ENCODE measurements at places on chromosomes 11 and 22.
A peak's percentile ranks its signal among the peaks of the same experiment; 100 is the strongest.

- H3K27ac ChIP-seq: peak overlapping the region; percentile 99
- no peaks in the 10 kb centered on the region for H3K27me3 ChIP-seq
- H3K36me3 ChIP-seq: peaks cover 33% of the 10 kb centered on the region
- no peak for DNase-seq
- peak overlapping the region; percentile 48 for H3K4me3 ChIP-seq
These were observed 7.3 kb downstream of the NEAT1 start for GRCh38 chr11:65429724-65430405.

DNA sequence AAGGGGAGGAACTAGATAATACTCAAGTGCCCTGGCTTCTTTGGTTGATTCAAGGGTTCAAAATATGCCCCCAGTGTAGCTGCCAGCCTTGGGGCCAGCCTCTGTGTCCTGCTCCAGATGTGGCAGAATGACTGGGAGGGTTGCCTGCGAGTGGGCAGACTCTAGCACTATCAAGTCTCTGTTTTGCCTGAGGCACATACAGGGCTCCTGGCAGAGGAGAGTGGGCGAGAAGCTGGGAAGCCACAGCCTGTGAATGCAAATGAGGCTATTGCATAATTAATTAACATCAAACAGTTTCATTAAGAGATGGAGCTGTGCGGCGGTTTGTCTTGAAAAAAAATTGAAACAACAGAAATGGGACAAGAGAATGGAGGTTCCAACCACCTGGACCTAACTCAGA lies 50.8 kb downstream of the BUD13 start:
- no peak overlapping the region for H3K27ac ChIP-seq
- no peak for DNase-seq
- H3K4me3 ChIP-seq: no peak overlapping the region
- H3K27me3 ChIP-seq: no peaks in the 10 kb centered on the region
- H3K4me1 ChIP-seq: peaks cover 12% of the 10 kb centered on the region

GRCh38 chr11:29584342-29584741 lies 432.5 kb downstream of the KCNA4 start:
- no peaks in the 10 kb centered on the region for H3K27me3 ChIP-seq
- no peaks in the 10 kb centered on the region for H3K36me3 ChIP-seq
- DNase-seq: no peak
- no peaks in the 10 kb centered on the region for H3K4me1 ChIP-seq
- no peak overlapping the region for H3K4me3 ChIP-seq

- H3K36me3 ChIP-seq: no peaks in the 10 kb centered on the region
- no peaks in the 10 kb centered on the region for H3K27me3 ChIP-seq
- no peak overlapping the region for H3K4me3 ChIP-seq
- H3K4me1 ChIP-seq: no peaks in the 10 kb centered on the region
- H3K27ac ChIP-seq: no peak overlapping the region
These were observed 29.4 kb upstream of the TOP3B start for GRCh38 chr22:22011964-22012363.

DNA sequence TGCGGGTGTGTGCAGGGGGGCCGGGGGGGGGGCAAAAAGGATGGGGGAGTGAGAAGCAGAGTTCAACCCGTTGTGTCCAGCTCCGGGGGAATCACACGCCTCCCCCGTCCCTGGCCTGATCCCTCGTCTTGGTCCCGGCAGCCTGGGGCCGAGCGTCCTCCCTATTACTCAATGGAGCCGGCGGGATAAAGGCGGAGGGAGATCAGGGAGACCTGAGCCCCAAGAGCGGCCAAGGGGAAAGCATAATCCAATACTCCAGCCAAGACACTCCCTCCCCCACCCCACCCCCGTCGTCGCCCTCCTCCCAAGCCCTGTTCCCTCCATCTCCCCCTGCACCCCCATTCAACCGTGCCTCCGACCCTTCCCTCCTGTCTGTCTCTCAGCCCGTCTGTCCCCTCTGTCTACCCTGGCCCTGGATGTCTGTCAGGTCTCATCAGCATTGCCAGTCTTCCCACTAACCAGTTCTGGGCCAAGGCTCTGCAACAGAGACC lies 2.6 kb downstream of the PHOX2A start:
- H3K4me3 ChIP-seq: no peak overlapping the region
- no peak overlapping the region for H3K27ac ChIP-seq
- peaks cover 40% of the 10 kb centered on the region for H3K4me1 ChIP-seq
- H3K36me3 ChIP-seq: peaks cover 14% of the 10 kb centered on the region

DNA sequence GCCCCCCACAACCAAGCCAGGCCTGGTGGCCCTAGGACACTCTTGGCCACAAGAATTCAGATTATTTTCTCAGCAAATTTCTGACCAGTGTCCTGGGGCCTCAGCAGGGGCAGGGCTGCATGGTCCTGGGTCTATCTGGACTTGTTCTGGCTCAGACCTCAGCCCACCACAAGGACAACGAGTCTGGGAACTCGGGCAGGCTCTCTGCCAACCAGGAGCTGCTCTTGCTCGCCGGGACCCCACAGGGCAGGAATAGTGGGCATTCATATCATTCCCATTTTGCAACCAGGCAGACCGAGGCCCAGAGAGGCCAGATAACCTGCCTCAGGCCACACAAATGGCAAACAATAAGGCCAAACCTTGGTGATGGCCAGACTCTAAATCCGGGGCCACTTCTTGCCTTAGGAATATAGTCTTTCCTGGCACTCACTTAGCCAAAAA lies 75.4 kb upstream of the WNT7B start:
- peak overlapping the region; percentile 62 for H3K4me3 ChIP-seq
- no peaks in the 10 kb centered on the region for H3K27me3 ChIP-seq
- peaks cover 92% of the 10 kb centered on the region for H3K4me1 ChIP-seq
- H3K36me3 ChIP-seq: no peaks in the 10 kb centered on the region

DNA sequence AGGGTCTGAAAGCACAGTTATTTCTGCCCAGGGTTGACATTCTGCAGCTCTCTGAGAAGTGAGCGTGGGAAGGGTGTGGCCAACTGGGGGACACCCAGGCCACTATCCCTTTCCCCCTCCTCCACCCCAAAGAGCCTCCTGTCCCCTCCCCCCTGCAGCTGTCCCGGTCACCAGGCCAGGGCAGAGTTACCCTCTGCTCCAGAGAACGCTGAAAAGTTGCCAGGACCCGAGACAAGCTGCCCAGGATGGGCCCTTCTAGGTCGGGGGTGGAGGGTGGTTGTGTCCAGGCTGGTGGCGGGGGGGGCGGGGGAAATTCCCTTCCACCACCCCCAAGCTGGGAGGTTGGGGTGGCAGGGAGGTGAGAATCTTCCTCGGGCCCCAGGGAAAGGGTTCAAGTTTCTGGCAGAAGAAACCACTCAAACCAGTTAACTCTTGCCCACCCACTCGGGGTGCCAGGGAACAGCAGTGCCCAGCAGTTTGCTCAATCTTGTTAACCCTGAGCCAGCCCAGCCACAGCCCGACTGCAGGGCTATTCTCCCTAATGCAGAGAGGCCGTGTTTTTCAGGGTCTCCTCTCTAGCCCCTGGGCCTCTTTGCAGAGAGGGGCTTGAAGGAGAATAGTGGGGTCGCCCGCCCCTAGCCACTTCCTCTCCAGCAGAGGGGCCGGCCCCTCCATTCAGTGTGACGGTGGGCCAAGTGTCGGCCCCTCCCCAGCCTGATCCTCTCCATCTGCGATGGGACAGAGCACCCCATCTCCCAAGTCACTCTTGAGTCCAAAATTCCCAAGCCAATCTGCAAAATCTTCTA lies 697 bp downstream of the LGALS1 start:
- H3K27me3 ChIP-seq: no peaks in the 10 kb centered on the region
- peak overlapping the region; percentile 98 for H3K27ac ChIP-seq
- DNase-seq: no peak
- H3K4me1 ChIP-seq: peaks cover 72% of the 10 kb centered on the region

GRCh38 chr22:23893121-23893944 lies 850 bp upstream of the MIF start:
- H3K27me3 ChIP-seq: no peaks in the 10 kb centered on the region
- peaks cover 45% of the 10 kb centered on the region for H3K4me1 ChIP-seq
- DNase-seq: no peak
- peak overlapping the region; percentile 86 for H3K4me3 ChIP-seq
- H3K36me3 ChIP-seq: no peaks in the 10 kb centered on the region
- H3K27ac ChIP-seq: peak overlapping the region; percentile 95

GRCh38 chr11:60935676-60936442 lies 11.6 kb downstream of the TMEM132A start:
- DNase-seq: no peak
- H3K27ac ChIP-seq: no peak overlapping the region
- H3K4me1 ChIP-seq: no peaks in the 10 kb centered on the region
- peaks cover 6% of the 10 kb centered on the region for H3K36me3 ChIP-seq

DNA sequence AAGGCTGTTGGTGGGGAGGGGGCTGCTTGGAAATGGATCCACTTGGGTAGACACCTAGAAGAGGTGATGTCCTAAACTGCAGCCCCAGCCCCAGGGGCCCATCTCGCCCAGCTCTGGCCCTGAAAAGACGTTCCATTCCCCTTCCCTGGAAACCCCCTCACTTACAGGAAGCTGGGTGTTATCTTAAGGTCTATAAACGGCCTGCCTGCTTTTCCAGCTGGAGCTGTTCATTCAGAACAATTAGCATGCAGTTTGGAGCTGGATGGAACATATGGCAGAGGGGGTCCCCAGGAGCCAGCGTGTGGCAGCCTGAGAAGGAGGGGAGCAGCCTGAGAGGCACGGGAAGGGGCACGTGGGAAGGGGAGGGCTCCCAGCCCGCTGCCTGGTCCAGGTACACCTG lies 139.6 kb downstream of the PKNOX2 start:
- DNase-seq: no peak
- no peaks in the 10 kb centered on the region for H3K4me1 ChIP-seq
- H3K27ac ChIP-seq: no peak overlapping the region
- H3K27me3 ChIP-seq: no peaks in the 10 kb centered on the region
- no peak overlapping the region for H3K4me3 ChIP-seq

DNA sequence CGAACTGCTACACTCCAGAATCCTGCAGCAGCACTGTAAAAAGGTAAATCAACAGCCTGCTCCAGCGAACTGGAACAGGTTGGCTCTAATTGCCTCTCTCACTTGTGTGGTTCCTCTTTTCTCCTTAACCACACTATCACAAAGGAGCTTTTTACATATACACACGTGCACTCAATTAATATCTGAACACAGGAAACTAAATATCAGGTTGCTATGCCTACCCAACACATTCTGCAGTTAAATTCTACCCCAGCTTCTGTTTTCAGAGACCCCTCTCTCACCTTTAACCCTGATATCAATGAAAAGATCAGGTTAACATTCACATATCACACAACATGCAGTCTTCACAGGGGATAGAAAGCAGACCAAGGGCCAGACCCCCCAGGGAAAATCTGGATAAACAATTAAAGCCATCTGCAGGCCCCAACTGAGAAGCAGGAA lies 11.0 kb downstream of the RBFOX2 start:
- H3K4me3 ChIP-seq: no peak overlapping the region
- no peaks in the 10 kb centered on the region for H3K36me3 ChIP-seq
- peaks cover 72% of the 10 kb centered on the region for H3K4me1 ChIP-seq
- H3K27ac ChIP-seq: no peak overlapping the region
- no peak for DNase-seq
- H3K27me3 ChIP-seq: no peaks in the 10 kb centered on the region

DNA sequence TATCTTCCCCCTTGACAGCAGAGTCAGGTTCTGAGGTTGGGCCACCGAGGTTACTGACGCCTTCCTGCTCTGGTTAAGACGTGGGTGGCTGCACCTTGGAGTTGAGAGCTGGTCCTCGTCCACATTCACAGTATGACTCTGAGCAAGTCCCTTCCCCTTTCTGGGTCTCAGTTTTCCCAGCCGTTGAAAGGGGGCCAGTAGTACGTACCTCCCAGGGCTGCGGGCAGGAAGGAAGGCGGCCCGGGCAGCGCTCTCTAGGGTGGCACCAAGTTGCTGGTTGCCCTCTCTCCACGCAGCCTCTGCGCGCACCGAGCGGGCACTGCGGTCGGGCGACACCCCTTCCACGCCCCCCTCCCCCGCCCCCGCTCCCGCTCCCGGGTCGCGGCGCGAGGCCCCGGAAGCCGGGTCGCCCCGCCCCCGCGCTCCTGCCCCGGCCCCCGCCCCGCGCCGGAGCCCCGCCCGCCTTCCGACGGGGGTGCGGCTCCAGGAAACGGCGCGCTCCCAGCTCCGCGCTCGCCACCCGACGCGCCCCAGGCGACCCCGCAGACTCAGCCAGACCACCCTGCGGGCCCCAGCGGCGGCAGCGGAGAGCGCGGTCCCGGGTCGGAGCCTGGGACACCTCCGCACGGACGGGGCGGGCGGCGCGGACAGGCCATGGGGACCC lies at the start of gene EHBP1L1:
EHBP1L1 (plus strand) TSS at position 486 of the 664 bp plus-strand sequence. CDS start 250 bp downstream, outside the sequence.
- peak within 1 kb of the TSS; percentile 98 for H3K4me3 ChIP-seq
- peaks cover 15% of the 10 kb centered on the region for H3K36me3 ChIP-seq
- H3K4me1 ChIP-seq: peaks cover 73% of the 10 kb centered on the region
- H3K27me3 ChIP-seq: no peaks in the 10 kb centered on the region
- no peak for DNase-seq

DNA sequence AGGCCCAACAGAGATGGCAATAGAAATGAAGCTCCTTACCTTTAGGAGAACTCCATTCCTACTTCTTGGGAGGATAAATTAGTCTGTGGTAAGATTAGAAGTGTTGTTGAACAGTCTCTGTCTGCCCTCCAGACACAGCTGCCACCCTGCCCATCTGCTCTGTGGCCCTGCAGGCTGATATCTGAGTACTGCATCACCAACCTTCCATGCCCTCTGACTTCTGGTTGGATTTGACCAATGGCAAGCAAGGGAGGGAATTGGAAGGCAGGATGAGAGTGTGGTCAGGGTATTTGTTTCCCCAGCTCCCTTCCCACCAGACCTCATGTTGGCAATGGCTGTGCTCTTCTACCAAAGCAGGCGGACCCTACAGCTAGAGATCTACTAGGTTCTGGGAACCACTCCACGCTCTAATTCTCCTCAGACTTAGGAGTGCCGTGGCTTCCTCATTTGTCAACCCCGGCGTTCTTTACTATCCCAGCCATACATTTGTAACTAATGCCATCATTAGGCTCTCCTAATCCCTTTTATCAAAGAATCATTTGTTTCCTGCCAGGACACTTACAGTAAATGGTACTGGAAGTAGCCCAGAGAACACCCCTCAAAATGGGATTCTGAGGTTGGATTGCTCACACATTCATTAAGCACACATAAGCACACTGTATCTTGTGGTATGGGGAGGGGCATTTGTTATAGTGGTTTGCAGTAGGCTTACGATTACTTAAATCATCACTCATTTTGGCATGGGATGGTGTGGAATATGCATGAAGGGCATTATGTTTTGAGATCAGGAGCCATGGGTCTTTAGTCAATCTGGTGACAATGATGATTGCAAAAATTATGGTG lies 35.4 kb upstream of the CD44 start:
- H3K27me3 ChIP-seq: no peaks in the 10 kb centered on the region
- no peak for DNase-seq
- no peak overlapping the region for H3K4me3 ChIP-seq
- H3K4me1 ChIP-seq: peaks cover 14% of the 10 kb centered on the region
- H3K36me3 ChIP-seq: no peaks in the 10 kb centered on the region
- H3K27ac ChIP-seq: no peak overlapping the region

All from vagina (tissue), 2 donors.